Stimulated activated CD4-positive, alpha-beta T cell treated with anti-CD3 and anti-CD28 coated beads, Interleukin-1b, Interleukin-23, amount 100 ng/mL, for 48 hours (primary cell): ENCODE measurements at places on chromosomes 1 and 21.
A peak's percentile ranks its signal among the peaks of the same experiment; 100 is the strongest.

- DNase-seq, result no peak
Measured at GRCh38 chr1:90092441-90092840, 97.5 kb downstream of the ZNF326 start.

DNA sequence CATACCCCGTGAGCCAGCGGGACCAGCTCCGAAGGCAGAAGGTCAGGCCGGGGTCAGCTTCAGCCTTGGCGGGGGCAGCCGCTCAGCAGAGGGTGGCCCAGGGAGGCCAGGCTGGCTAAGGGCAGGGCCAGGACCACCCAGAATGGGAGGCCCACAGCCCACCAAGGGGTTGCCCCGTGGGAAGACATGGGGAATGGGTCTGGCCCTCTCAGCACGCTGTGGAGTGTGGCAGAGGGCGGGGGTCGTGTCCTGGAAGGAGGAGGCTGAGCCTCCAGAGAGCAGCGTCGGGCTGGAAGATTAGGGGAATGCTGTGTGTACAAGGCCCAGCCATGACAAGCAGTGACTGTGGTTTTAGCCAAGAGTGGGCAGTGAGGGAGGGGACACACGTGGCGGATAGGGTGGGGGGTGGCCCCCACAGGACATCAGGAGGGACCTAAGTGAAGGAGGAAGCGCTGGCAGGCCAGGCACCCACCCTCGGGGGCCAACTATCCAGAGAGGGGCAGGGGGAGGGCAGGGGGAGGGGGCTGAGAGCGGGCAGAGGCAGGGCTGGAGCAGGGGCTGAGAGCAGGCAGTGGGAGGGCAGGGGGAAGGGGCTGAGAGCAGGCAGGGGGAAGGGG is 43.9 kb upstream of the POFUT2 start:
- no peak for DNase-seq

DNA sequence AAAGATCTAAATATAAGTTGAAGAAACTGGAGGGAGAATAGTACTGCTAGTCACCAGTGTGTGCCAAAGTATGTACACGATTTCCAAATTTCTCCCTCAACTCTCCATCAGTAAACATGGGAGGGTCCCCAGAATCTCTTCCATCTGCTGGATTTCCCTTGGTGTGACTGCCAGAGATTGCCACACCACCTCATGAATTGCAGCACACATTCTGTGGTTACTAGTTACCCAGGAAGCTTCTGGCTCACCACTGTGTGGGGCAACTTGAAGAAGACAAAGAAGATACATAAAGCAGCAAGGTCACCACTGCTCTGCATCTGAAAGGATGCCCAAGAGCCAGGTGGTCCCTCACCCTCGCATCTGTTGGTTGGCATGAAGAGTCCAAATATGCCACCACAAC is 191.7 kb upstream of the ESRRG start:
- DNase-seq, result no peak

GRCh38 chr1:227434808-227435444 is 116.6 kb upstream of the CDC42BPA start:
- no peak for DNase-seq

- no peak for DNase-seq
Measured at GRCh38 chr1:50422946-50423669, at the start of gene DMRTA2. Gene DMRTA2, minus strand, starts transcription at chr1:50423443. Its CDS starts 1,907 bp downstream, at chr1:50421536.

DNA sequence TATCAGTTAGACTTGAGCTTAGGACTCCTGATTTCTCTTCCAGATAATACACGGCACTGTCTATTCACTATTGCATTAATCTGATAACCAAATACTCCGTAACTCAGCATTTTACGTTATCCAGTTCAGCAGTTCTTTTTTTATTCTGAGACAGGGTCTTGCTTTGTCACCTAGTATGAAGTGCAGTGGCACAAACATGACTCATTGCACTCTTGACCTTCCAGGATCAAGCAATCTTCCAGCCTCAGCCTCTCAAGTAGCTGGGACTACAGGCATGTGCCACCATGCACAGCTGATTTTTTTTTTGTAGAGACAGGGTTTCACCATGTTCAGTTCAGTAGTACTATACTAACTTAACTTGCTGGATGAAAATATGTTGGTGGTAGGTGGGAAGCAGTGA is 156.4 kb downstream of the PATJ start:
- DNase-seq, result no peak

DNA sequence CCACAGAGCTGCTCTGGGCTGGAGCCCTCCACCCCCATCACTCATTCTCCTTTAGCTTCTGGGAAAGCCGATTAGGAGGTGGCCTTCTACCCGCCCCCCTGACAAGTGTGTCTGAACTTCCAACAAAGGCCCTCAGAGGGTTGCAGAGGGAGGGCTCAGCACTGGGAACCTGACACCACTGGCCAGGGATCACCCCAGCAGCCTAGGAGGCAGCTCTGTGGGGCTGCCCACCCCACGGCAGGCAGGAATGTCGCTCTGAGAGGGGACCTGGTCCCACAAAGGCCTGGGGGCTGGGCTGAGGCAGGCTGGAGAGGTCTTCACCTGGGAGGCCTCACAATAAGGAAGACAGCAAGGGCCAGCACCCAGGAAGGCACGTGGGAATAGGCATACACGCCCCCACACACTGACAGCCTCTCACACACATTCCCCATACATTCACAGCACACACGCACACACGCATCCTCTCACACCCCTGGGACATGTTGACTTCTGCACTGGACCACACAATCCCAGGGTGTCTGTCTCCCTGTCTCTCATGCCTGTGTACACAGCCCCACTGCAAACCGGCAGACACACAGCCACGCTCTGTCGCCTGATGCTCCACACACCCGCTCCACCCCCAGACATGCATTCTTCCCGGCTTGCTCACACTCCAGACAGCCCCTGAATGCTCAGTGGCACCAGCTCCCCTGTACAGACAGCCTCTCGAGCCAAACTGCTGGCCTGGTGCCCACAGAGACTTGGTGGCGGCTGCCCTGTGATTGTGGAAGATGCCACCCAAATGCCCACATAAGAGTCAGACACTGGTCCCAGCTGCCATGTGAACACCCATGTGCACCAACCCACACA is 30.7 kb downstream of the DMBX1 start:
- no peak for DNase-seq

DNA sequence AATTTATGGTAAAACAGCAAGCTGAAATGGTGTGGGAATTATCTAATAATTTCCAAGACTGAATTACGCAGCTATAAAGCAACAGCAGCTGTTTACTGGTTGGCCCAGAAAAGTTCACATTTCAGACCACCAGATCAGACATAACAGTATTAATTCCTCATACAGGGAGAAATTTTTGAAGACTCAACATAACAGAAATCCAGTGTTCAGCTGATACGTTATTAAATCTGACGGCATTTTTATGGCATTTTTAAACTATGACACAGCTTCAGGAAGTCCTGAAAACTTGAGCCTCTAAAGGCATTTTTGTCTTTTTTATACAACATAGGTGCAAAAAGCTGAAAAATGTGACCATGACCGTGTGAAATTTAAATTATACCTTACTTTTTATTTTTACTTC is 91.2 kb downstream of the APP start:
- DNase-seq, result no peak

GRCh38 chr1:221940631-221941030 is 198.7 kb upstream of the DUSP10 start:
- DNase-seq, result no peak

- DNase-seq, result no peak
Measured at GRCh38 chr1:89896105-89896942, 75.5 kb downstream of the LRRC8D start.

DNA sequence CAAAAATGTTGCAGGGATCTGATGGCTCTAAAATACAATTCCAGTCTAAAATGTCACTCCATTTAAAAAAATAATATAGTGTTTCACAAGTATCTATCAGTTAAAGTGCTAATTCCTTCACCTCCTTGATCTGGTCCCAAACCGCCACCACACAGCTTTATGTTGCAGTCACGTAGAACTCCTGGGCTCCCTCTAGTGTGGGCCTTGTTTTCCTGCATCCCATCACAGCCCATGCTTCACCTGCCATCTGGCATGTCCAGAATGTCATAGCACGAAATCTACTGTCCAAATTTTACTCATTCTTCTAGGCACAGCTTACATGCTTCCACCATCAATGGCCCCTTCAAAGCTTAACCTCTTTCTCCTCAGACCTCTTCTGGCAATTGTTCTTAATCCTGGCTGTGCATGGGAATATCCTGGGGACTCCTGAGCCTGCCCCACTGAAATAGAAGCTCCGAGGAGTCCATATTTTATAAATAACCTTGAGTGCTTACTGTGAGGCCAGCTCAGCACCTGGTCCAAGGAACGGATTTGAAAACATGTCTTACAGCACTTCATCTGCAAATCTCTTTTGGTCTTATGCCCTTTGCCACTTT is 15.5 kb downstream of the FYB2 start:
- no peak for DNase-seq

DNA sequence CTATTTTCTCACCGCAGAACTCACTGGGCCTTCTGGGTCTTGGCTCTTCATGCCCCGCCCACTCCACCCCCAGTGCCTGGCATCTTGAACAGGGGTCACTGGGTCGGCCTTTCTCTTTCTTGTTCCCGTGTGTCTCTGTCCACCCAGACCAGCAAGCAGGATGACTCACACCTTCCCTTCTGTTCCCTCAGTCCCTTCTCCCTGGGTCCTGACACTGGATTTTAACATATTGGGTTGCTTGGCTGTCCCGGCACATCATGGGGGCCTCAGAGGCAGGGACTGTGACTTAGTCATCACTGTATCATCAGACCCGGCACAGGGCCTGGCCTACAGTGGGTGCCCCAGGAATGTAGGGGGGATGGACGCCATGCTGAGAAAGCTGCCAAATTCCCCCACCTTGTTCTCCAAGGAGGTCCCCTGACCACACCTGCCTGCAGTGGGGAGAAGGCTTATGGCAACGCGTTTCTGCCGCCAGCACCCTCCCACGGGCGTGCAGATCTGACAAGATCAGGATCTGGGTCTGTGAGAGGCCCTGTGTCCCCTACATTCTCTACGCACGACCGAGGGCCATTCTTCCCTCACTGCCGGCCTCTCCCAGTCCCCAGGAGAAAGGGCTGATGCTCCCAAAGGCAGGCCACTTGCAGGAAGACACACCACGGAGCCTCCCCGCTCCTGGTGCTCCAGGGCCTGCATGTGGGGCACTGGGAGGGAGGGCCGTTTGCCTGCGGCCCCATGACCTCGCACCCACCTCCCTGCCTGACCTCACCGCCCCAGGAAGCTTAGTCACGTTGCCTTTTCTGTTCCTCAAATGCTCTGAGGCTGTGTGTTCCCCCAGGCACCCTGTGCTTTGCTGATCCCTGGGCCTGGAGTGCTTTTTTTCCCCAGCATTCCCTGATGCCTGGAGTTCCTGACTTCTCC is 157.2 kb upstream of the TMEM51 start:
- DNase-seq, result no peak

DNA sequence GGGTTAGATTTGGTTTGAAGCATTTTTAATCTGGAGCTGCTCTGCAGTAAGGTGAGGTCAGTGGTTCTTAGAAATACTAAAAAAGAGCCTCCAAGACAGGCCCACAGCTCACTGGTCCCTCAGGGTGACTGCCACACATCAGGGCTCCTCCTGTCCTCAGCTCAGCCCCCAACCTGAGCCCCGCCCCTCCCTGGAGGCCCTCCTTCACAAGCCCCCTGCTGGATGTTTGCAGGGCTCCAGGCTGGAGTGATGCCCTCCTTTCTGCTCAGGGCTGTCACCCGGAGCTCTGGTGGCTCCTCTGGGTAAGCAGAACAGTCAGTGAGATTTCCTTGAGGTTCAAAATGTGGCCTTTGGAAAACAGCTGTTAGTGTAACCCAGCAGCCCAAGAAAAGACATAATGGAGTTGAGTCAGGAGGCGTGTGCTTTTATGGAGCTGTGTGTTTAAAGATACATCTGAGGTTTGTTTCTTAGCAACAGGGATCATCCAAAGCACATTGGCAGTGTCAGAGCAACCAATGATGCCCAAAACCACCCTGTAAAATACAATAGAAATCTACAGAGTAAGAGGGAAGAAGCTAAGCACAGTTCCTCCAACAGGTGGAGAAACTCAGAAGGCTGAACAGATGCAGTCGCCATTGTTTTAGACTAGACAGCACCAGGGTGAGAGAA is 21.4 kb downstream of the STUM start:
- DNase-seq, result peak; percentile 20

GRCh38 chr1:237884237-237884636 is 6.5 kb downstream of the ZP4 start:
- DNase-seq, result no peak

- DNase-seq, result no peak
Measured at GRCh38 chr21:33993286-33994231, 78.0 kb upstream of the ATP5PO start.

- no peak for DNase-seq
Measured at GRCh38 chr1:200495901-200496300, 86.1 kb upstream of the ZNF281 start.

DNA sequence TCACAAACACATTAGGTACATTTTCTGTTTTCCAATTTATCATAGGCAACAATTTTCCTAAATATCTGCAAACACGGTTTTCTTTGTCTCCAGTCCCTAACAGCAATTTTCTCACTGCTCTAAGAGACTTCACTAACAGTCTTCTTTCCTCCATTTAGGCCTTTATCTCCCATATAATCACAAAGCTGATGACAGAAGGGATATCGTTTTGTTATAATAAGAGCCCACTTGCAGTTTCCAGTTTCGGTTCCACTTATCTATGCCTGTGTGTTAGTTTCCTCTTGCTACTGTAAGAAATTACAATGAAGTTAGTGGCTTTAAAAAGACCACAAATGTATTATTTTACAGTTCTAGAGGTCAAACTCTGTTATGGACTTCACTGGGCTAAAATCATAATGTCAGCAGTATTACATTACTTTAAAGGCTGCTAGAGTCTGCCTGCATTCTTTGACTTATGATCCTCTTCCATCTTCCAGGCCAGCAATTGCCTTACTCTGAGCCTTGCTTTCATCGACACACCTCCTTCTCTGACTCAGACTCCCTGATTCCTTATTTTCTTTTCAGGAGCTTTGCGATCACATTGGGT is 549.3 kb downstream of the NCAM2 start:
- no peak for DNase-seq

DNA sequence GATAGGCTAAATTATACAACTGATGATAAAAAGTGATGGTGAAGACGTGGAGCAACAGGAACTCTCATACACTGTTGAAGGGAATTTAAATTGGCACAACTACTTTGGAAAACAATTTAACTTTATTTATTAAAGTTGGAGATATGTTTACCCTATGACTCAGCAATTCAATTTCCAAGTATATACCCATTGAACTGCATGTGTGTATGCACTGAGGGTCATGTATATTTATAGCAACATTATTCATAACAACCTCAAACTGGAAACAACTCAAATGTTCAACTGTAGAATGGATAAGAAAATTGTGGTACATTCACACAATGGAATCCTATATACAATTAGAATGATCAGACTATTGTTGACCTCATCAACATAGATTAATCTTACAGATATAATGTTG is 16.5 kb upstream of the BCAS2 start:
- DNase-seq, result no peak

DNA sequence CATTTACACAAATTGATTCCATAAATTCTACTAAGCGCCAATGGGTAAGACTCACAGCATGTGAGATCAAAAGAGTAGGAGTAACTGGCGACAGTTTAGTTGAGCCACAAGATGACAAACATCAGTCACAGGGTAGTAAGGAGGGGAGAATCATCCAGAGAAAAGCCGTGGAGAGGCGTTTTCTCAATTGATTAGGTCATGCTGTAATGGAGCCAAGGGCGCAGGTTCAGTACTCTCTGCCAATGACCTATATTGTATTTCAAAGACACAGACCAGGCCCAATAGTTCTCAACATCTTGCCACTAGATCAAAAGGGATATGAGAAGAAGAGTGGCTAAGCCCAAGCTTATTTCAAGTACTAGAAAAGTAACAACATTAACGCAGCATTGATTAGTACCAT is 467.5 kb downstream of the SMYD3 start:
- no peak for DNase-seq

- DNase-seq, result no peak
Measured at GRCh38 chr1:20733360-20733975, 965 bp upstream of the SH2D5 start.

- peak; percentile 32 for DNase-seq
Measured at GRCh38 chr21:46425571-46425970, 33.1 kb upstream of the DIP2A start.
